ENCODE measurements at places on chromosomes 3 and 15. TPM values are rescaled to one million over a fixed set of nuclear protein-coding genes. Genes with fewer than 3 reads are reported as not detected.

DNA sequence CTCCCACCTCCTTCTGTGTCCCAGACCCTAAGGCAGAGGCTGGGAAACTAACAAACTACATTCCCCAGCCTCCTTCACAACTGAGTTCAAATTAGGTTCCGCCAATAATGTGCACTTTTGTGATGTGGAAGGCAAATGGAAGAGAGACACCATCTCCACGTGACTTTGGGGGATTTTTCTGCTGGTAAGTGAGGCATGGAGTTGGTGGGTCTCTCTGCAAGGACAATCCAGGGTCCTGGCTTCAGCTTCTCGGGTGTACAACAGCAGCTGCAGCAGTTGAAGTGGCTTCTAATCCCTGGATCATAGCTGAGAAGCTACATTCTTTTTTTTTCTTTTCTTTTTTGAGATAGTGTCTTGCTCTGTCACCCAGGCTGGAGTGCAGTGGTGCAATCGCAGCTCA, 58.9 kb upstream of the GATA2 start:
- no peak for DNase-seq

DNA sequence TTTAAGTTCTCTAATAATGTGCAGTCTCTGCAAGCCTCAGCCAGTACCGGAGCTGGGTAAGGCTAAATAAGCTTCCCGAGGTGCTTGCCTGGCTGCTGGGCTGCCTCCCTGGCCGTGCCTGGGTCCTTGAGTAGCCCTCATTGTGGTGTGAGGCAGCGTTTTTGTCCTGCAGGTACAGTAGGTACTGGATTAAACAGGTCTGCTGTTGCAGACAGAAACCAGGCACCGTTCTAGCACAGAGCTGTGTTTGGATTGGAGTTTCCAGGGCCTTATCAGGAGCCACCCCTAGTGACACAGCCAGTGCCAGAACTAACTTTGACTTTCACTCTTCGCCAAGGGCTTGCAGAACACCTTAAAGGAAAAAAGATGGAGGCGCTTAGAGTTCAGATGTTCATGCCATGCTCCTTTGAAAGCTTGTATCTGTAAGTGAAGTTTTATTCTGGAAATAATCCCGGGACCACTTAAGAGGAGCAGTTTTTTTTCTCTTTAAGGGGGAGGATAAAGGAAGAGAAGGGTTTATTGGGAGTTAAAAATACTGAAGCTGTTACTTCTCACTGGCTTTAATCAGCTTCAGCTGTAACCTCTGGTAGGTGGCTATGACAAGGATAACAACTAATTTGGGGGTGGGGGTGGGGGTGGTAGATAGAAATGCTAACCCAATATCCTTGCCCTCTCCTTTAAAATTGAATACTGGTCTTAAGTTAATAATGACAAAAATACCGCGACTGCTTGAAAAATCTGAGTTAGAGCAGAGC, 126.8 kb downstream of the MITF start:
- no peak for DNase-seq

DNA sequence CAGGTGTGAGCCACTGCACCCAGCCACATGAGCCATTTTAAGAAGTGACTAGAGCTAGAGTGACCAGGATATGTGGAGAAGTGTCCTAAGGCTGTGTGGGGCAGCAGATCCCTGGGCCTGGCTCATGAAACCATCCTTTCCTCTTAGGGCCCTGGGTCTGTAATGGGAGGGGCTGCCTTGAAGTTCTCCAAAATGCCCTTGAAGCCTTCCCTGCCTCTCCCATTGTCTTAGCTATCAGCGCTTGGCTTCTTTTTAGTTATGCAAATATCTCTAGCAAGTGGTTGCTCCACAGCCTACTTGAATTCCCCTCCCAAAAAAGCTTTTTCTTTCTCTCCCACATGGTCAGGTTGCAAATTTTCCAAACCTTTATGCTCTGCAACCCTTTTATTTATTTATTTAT, 112.4 kb upstream of the SPATA16 start:
- no peak for DNase-seq

NOX5 gene
- not detected for total RNA-seq

GRCh38 chr3:106206613-106207012, 337.8 kb upstream of the CBLB start:
- DNase-seq, result peak; percentile 26

CXCR6 gene
- not detected for total RNA-seq

DNA sequence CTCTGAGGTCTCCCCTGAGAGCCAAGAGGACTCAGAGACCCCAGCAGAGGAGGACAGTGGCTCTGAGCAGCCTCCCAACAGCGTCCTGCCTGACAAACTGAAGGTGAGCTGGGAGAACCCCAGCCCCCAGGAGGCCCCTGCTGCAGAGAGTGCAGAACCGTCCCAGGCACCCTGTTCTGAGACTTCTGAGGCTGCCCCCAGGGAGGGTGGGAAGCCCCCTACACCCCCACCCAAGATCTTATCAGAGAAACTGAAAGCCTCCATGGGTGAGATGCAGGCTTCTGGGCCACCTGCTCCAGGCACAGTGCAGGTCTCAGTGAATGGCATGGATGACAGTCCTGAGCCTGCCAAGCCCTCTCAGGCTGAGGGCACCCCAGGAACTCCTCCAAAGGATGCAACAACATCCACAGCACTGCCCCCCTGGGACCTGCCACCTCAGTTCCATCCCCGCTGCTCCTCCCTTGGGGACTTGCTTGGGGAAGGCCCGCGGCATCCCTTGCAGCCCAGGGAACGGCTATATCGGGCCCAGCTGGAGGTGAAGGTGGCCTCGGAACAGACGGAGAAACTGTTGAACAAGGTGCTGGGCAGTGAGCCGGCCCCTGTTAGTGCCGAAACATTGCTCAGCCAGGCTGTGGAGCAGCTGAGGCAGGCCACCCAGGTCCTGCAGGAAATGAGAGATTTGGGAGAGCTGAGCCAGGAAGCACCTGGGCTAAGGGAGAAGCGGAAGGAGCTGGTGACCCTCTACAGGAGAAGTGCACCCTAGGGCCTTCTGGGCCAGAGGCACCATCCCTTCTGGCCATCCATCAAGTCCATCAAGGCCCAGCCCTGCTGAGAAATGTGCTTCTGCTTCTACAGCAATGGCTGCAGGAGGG, 23.6 kb downstream of the PLEKHO2 start:
- no peak for DNase-seq

- DNase-seq, result peak; percentile 22
Observed at GRCh38 chr3:170848292-170848917, 21.6 kb downstream of the RPL22L1 start.

- no peak for DNase-seq
Observed at GRCh38 chr3:168950622-168951021, 712.9 kb downstream of the MECOM start.

- DNase-seq, result no peak
Observed at GRCh38 chr3:46574243-46574646, 8.1 kb upstream of the LRRC2 start.

- DNase-seq, result no peak
Observed at GRCh38 chr15:85972805-85973540, 106.7 kb upstream of the AGBL1 start.

DNA sequence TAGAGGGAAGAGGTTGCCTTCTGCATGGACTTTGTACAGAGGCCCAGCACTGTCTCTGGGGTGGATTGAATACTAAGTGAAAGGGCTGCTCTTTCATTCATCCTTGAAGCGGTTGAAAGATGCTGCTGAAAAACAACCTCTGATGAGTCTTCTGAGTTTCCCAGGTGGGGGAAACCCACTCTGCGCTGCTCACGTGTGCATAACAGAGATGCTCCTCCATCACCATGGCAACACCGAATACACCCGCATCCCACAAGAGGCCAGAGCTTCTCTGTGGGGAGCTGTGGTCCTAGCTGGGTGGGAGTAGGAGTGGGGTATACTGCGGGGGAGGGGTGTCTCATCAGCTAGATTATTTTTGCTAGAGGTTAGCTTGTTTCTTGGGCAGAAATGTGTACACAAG, 6.1 kb upstream of the SYN2 start:
- no peak for DNase-seq

DNA sequence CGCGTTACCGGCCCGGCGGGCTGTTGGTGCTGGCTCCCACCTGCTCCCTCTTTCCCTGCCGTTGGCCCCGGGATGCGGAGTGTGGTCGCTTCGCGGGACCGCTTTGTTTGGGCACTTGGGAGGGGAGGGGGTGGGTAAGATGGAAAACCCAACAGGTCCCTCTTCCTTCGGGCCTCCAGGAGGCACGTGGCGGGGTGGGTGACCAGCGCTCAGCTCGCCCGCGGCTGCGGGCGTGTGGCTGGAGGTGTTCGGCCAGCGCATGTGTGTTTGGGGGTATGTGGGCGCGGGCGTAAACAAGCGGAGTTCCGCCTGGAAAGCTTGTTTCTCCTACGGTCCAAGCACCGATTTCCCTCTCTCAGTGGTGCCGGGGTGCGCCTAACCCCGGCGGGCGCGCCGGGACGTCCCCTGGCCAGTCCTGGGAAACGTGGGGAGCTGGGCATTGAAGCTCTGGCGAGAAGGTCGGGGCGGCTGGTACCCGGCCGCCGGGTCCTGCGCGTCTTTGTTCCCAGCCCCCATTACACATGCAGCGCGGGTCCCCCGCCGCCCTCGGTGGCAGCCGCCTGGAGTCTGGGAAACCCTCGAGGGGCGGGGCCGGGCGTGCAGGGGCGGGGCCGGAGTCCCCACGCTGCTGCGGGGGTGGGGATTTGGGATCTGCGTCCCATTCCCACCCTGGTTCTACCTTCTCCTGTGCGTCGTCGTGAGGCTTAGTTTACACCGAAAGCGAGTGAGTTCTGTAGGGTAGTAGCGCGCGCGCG, 1.4 kb downstream of the ACVR2B start:
- peak; percentile 66 for DNase-seq
